ENCODE measurements at places on chromosomes 2 and 18.

- DNase-seq, result no peak
These were observed 80.1 kb upstream of the FOSL2 start for GRCh38 chr2:28312307-28313219.

- no peak for DNase-seq
These were observed 140.8 kb downstream of the BCL11A start for GRCh38 chr2:60412620-60413019.

GRCh38 chr2:151197184-151198108 lies 64.2 kb downstream of the RBM43 start:
- DNase-seq, result no peak

GRCh38 chr2:216312441-216312840 lies 59.8 kb downstream of the MARCHF4 start:
- DNase-seq, result no peak

DNA sequence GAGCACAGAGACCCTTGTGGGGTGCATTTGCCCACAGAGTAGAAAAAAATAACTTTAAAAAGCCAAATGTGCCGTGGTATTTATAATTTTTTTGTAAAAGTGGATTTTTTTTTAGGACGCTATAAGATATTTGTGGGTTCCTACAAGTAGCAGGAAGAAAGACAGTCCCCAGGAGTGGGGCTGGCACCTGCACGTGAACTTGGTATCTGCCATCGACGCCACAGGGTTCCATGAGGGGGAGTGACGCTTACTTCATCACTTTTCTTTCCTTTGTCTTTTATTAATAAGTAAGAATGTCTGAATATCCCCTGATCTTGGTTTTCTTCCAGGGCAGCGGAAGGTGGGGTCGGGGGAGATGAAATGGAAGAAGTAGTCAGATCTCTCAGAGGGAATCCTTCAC lies 207.0 kb downstream of the TWIST2 start:
- DNase-seq, result no peak

- DNase-seq, result no peak
These were observed 49.2 kb upstream of the DARS1 start for GRCh38 chr2:136034629-136035028.

GRCh38 chr2:54227798-54228197 lies 28.2 kb downstream of the TSPYL6 start:
- no peak for DNase-seq

GRCh38 chr2:20434588-20435294 lies 12.1 kb upstream of the RHOB start:
- DNase-seq, result no peak

GRCh38 chr2:201754717-201755415 lies 25.9 kb downstream of the ALS2 start:
- DNase-seq, result no peak
